Stimulated activated CD4-positive, alpha-beta T cell treated with anti-CD3 and anti-CD28 coated beads, Interleukin-12 subunit alpha, Interleukin-12 subunit beta, amount 100 ng/mL, for 4 hours (primary cell): ENCODE measurements at places on chromosomes 16 and 17.

- no peak for DNase-seq
Observed at GRCh38 chr17:49487183-49487582, 7.9 kb upstream of the NGFR start.

DNA sequence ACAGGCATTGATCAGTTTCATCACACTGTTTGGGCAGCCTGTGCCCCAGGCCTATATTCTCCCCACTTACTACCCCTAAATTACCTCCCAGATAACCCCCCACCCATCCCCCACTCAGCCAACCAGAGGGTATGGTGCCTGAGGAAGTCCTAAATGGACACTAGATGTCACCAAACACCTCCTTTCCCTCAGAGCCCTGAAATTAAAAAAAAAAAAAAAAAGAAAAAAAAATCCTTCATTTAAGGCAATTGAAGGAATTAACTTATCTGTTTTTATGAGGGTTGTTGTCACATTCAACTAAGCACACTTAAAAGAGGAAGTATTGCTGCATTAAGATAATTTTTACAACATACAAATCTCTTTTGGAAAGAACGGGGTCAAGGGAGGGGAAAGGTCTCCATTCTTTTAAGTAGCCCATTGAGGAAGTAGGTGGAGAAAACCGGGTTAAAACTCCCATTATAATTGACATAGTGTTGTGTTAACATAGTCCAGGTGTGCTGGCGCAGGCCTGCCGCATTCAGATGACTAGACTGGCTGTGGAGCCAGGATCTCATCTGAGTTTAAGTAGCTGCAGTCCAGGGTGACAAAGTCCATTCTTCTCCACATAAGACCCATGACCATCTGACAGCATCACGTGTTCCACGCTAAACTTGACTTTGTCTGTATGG, 46.3 kb downstream of the SNX11 start:
- DNase-seq = no peak

DNA sequence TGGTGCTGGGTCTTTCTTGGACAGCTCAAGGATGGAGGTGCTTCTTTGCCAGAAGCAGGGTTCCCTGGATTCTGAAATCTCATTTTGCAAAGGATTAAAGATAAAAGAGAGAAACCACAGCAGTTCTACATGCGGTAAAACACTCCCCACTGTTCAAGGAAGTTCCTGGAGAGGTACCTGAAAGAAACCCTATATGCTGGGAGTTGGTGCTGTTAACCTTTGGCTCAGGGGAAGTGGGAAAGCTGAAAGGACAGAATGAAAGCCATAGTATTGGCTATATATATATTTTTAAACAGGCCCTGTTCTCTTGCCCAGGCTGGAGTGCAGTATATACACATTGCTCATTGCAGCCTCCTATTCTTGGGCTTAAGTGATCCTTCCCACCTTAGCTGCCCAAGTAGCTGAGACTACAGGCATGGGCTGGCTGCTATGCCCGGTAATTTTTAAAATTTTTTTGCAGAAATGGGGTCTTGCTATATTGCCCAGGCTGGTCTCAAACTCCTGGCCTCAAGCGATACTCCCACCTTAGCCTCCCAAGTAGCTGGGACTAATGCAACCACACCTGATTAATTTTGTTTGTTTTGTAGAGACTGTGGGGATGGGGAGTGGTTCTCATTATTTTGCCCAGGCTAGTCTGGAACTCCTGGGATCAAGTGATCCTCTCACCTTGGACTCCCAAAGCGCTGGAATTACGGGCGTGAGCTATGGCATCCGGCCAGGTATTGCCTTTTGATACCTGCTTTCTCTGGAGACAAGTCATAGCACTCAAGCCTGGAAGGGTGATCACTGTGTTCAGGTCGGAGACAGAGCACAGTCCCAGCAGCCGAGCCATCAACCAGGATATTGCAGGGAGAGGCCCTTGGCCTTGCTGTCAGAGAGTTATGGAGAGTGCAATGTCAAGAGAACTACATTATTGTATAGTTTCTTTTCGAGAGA, 55.2 kb downstream of the MSI2 start:
- no peak for DNase-seq

DNA sequence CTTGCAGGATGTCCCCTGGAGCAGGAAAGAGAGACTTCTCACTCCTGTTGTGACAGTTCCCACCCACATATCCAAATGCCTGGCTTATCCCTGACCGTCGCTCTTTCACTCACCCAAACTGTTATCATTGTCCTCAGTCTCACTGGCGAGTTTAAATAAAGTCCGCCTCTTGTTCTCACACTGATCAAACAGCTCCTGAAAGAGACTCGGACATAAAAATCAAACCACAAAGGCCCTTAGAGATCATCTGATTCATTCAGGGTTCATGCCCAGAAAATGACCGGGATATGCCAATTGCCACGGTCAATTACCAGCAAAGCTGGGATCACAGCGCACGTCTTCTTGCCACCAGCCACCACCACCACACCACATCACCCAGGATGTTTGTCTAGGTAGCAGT, 19.9 kb downstream of the GGA3 start:
- DNase-seq = no peak

DNA sequence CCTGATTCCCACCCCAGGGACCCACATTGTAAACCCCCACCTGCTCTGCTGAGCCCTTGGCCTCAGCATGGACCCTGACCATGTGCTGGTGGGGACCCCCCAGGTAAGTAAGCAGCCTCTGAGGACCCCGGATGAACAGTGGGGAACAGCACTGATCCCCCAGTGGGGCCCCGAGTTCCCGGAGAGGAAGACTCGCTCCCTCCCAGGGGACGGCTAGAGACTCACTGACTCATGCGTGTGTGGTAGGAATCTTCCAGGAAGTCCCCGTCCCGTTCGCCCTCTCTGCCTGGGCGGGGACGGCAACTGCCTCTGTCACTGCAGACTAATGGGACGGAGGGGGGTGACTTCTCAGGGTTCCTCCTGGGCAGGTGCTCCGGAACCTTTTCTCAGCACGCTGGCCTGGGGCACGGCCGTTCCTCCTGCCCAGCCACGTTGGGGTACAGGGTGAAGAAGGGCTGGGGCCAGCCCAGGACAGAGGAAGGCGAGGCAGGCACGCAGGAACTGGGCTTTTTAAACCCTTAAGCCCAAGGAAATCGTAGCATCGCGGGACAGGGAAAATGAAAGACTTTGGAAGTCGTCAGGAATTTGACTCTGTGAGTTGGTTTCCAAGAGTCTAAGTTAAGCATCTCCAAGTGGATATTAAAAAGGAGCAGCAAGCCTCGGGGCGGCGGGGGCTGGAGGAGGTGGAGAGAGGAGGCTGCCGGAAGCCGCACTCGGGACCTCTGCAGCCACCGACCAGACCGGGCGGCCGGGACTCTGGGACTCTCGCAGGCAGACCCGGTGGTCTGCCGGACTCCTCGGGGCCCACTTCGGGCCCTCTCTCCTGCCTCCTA, 178.7 kb downstream of the SEC14L1 start:
- peak; percentile 67 for DNase-seq

DNA sequence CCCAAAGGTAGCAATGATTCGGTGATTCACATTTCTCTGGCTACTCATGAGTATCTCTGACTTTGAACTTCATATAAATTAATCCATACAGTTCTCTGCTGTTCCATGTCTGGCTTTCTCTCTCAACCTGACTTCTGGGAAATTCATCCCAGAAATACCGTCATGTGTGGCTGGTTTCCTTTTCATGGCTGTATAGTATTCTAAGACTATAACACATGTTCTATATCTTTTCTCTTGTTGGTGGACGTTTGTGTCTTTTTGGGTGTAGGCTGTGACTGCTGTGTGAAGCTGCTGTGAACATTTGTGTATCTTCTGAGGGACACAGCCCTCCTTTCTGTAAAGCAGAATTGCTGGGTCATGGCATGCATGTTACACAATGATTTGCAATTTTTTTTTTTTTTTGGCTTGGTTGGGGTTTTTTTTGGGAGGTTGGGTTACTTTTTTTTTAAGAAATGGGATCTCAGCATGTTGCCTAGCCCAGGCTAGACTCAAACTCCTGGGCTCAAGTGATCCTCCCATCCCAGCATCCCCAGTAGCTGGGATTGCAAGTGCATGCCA, 6.3 kb downstream of the TTYH2 start:
- DNase-seq = no peak

DNA sequence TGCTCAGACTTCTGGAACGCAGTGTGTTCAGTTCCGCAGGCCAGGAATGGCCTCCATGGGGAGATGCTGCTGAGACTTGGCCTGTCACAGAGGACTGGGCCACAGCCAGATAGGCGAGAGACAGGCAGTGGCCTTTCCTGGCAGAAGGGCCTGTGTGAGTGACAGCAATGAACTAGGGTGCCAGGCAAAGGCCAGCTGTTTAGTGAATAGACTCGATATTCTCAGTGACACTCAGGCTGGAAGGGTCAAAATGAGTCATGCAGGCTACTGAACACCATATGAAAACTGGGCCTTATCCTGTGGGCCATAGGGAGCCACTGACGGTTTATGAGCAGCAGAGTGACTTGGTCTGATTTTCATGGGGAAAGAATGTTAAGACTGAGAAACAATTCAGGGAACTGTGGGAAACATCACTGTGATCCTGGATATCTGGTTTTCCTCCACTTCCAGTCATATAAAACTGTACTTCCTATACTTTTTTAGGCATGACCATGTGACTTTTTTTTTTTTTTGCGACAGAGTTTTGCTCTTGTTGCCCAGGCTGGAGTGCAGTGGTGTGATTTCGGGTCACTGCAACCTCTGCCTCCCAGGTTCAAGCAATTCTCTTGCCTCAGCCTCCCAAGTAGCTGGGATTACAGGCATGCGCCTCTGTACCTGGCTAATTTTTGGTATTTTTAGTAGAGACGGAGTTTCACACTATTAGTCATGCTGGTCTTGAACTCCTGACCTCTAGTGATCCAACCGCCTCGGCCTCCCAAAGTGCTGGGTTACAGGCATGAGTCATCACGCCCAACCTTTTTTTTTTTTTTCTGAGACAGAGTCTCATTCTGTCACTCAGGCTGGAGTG, 5.2 kb upstream of the NUBP1 start:
- peak; percentile 28 for DNase-seq

- no peak for DNase-seq
Observed at GRCh38 chr17:71422968-71423367, 697.9 kb upstream of the SOX9 start.

GRCh38 chr16:85449885-85450245, 163.3 kb upstream of the GSE1 start:
- DNase-seq = no peak

GRCh38 chr17:81817758-81818147, 13.8 kb downstream of the GCGR start:
- no peak for DNase-seq

GRCh38 chr17:1972487-1973160, 52.5 kb downstream of the RTN4RL1 start:
- no peak for DNase-seq

- no peak for DNase-seq
Observed at GRCh38 chr16:31078597-31079341, 4.5 kb downstream of the ZNF646 start.

DNA sequence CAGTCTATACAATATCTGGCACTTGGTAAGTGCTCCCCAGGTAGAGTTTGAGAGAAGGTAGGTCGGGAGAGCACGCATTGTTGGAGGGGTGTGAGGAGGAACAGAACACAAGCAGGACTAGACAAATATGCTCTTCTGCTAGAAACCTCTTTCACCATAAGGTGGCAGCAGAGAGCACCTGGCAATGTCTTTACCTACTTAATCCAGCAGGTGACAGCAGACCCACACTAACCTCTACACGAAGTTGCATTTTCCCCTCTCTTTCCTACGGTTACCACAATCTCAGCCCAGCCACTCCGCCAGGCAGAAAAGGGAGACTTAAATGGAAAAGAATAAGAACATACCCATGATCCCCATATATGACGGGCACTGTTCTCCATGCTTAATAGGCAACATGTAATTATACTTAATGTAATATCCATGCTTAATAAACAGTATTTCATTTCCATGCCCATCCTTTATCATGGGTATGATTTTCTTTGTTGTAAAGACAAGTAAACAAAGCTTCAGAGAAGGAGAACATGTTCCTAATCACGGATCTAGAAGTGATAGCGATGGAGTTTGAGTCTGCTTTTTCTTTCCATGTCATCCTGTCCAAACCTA, 55.1 kb upstream of the CCL2 start:
- peak; percentile 56 for DNase-seq

DNA sequence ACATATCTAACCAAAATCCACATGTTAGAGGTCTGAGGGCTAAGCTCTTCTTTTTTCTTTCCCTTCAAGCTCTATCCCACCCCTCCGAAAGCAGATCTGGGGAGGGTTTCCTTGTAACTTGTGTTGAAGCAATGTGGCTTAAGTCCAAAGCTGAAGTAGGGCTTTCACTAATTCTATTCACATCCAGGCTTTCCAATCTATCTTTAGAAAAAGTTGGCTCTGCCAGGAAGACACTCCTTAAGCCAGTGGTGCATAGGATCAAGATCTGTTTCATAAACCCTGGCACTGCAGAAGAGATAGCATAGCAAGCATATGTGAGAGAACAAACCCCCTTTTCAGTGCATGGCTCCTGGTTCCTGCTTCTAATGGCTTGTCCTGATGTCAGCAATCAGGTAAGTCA, 34.9 kb upstream of the DHX40 start:
- no peak for DNase-seq

- DNase-seq = no peak
Observed at GRCh38 chr16:89277641-89278341, 60.3 kb downstream of the ZNF778 start.

GRCh38 chr17:57747221-57748017, 2.3 kb upstream of the CCDC182 start:
- DNase-seq = peak; percentile 13

GRCh38 chr17:28896884-28897768, at the start of gene FLOT2:
TSS of gene FLOT2 (minus strand) at chr17:28897733. CDS start at chr17:28897574, 159 bp downstream.
- peak; percentile 51 for DNase-seq

DNA sequence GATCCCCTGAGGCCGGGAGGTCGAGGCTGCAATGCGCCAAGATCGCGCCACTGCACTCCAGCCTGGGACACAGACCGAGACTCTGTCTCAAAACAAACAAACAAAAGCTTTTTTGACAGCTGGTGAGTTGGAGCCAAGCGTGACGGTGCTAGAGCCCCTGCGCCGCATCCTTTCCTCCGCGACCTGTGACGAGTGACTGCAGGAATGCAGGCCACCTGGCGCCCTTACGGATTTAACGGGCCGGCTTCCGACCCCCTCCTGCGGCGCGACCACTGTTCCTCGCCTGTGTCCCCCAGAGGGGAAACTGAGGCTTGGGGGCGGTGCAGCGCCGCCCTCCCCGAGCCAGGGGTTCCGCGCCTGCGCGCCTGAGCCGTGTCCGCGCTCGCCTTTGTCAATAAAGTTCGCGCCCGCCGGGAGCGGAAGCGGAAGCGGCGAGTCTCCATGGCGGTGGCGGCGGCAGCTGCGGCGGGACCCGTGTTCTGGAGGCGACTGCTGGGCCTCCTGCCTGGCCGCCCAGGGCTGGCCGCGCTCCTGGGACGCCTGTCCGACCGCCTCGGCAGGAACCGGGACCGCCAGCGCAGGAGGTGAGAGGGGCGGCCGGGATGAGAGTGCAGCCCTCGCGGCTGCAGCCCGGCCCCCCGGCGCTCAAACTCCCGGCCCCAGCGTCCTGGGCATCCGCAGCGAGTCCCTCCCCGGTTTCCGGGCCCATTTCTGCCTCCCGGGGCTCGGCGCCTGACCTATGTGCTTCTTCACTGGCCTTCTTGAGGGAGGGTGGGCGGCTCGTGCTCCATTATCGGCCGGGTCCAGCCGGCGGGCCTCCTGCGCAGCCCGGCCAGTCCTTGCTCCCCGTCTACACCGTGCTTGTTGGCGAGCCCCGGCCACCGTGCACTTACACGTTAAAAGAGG, at the start of gene PGS1:
Gene PGS1 (plus strand): TSS at position 425 of the 906 bp plus-strand sequence. CDS start 17 bp downstream, at position 442.
- DNase-seq = peak; percentile 78
